ENCODE measurements at places on chromosomes 7 and 10. TPM values are rescaled to one million over a fixed set of nuclear protein-coding genes. Genes with fewer than 3 reads are reported as not detected.

The EMX2 gene
- total RNA-seq: not detected

The ASAH2 gene
- total RNA-seq: 0.31 TPM

The RBP3 gene
- not detected for total RNA-seq

The RELN gene
- 899 TPM for total RNA-seq

The CDC14C gene
- total RNA-seq: not detected

The MYL7 gene
- total RNA-seq: not detected

The PDAP1 gene
- total RNA-seq: 23.6 TPM

The LLCFC1 gene
- total RNA-seq: not detected

The MAGI2 gene
- 0.81 TPM for total RNA-seq

The STAM gene
- total RNA-seq: 21.8 TPM

The NUDT1 gene
- 6.7 TPM for total RNA-seq

The VWDE gene
- under 0.01 TPM for total RNA-seq

The MOGAT3 gene
- total RNA-seq: not detected

The DNAJC12 gene
- 3.9 TPM for total RNA-seq

The TMEM176A gene
- not detected for total RNA-seq

The HOXA3 gene
- 2.3 TPM for total RNA-seq

The ABI1 gene
- total RNA-seq: 43.8 TPM

The LRRTM3 gene
- not detected for total RNA-seq

The UBTD1 gene
- 41.0 TPM for total RNA-seq

The PARP12 gene
- 81.1 TPM for total RNA-seq

The CLDN4 gene
- total RNA-seq: 0.06 TPM

The CCDC146 gene
- total RNA-seq: 1.5 TPM

The SHOC2 gene
- total RNA-seq: 28.8 TPM

The RAPGEF5 gene
- total RNA-seq: 98.1 TPM

The CALHM1 gene
- not detected for total RNA-seq

The MYL10 gene
- not detected for total RNA-seq

The SFRP5 gene
- total RNA-seq: not detected

The GPNMB gene
- 0.32 TPM for total RNA-seq

The LIPN gene
- total RNA-seq: not detected

The SLC13A4 gene
- not detected for total RNA-seq

The ANKRD1 gene
- total RNA-seq: 1,685 TPM

The CNPY1 gene
- not detected for total RNA-seq

The CC2D2B gene
- not detected for total RNA-seq

The SPDYE2 gene
- total RNA-seq: not detected

The CRPPA gene
- total RNA-seq: 0.97 TPM

The SAP25 gene
- not detected for total RNA-seq

The ZNF518A gene
- total RNA-seq: 19.4 TPM

The AHR gene
- 82.4 TPM for total RNA-seq

The RNLS gene
- total RNA-seq: 0.65 TPM

The EPHB4 gene
- total RNA-seq: 582 TPM

The HOXA2 gene
- total RNA-seq: 0.49 TPM

The AMZ1 gene
- under 0.01 TPM for total RNA-seq

The ADGRA1 gene
- total RNA-seq: under 0.01 TPM

The ITGA8 gene
- total RNA-seq: 0.25 TPM

The ECHDC3 gene
- total RNA-seq: 2.1 TPM

The FBXL13 gene
- total RNA-seq: 0.32 TPM

The STEAP4 gene
- not detected for total RNA-seq

The SPAM1 gene
- not detected for total RNA-seq

The SPDYE2B gene
- total RNA-seq: not detected

The FOXP2 gene
- total RNA-seq: 8.6 TPM

The SLC39A12 gene
- not detected for total RNA-seq

The PTPN12 gene
- total RNA-seq: 82.3 TPM

The HIPK2 gene
- total RNA-seq: 13.5 TPM

The OR2F1 gene
- under 0.01 TPM for total RNA-seq

The ABCA13 gene
- total RNA-seq: not detected

The ABCC2 gene
- 0.65 TPM for total RNA-seq

The TBX20 gene
- not detected for total RNA-seq
